ENCODE measurements at places on chromosomes 5 and 9.

- DNase-seq = no peak
These were observed 205.0 kb downstream of the CRB2 start for GRCh38 chr9:123561046-123561445.

- no peak for DNase-seq
These were observed 48.4 kb upstream of the FUBP3 start for GRCh38 chr9:130530938-130531337.

DNA sequence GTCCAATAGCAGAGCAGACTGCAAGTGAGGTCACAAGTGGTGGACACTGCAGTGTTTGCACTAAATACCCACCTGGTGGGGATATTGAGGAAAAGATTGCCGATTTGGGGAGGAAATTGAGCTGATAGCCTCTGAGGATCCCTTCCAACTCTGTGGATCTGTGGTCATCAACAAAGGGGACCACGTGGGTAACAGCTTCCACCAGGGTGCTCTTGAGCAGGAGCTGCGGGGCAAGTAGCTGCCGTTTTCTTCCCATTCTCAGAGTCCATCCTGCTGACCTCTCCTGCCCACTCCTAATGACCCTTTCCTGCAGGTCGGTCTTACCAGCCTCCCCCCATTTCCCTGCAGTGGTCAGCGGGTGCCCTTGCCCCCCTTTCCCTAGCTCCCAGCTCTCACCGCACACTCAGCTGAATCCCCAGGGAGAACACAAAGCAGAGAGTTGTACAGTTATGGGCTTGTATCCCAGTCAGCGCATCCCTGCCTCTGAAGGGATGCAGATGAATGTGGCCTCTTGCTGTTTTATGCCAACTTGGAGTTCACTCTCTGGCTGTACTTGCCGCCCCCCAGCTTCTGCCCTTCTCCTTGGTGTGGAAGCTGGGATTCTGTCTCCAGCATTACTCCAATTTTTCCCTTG is 18.0 kb downstream of the DAPK1 start:
- DNase-seq = no peak

- no peak for DNase-seq
These were observed 135.9 kb downstream of the GADD45G start for GRCh38 chr9:89740722-89741121.

DNA sequence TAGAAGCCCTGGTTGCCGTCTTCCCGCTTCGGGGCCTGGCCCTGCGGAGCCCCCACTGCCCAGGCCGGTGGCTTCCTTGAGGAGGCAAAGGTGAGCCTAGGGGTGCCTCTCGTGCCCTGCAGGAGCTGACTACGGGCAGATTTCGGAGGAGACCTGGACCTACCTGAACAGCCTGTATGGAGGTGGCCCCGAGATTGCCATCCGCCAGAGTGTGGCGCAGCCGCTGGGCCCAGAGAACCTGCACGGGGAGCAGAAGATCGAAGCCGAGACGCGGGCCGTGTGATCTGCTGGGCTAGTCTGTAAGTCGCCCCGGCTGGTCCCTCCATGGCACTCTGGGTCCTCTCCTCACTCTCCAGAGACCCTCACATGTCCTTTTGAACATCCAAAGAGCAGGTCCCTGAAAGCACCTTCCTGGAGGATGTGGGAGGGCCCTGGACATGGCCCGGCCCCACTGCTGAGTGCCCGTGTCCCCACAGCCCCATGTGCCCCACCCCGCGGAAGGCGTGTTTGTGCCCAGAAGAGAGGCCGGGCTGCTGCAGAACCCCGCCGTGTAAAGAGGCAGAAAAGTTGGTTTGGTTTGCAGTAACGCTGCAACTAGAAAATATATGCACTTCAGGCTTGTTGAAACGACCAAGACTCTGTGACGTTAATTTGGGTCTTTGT is 44.9 kb downstream of the USP20 start:
- no peak for DNase-seq

DNA sequence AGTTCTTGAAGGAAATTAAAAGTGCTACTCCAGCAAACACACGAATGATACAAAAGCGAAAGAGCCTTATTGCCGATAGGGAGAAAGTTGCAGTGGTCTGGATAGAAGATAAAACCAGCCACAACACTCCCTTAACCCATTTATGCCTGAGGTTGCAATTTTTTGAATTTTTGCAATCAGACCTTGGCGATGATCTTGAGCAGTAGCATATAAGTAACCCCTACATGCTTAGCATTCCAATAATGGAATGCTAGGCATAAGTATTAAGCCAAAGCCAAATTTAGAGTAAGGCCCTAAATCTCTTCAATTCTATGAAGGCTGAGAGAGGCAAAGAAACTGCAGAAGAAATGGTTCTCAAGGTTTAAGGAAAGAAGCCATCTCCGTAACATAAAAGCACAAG is 153.5 kb downstream of the SLC28A3 start:
- no peak for DNase-seq

DNA sequence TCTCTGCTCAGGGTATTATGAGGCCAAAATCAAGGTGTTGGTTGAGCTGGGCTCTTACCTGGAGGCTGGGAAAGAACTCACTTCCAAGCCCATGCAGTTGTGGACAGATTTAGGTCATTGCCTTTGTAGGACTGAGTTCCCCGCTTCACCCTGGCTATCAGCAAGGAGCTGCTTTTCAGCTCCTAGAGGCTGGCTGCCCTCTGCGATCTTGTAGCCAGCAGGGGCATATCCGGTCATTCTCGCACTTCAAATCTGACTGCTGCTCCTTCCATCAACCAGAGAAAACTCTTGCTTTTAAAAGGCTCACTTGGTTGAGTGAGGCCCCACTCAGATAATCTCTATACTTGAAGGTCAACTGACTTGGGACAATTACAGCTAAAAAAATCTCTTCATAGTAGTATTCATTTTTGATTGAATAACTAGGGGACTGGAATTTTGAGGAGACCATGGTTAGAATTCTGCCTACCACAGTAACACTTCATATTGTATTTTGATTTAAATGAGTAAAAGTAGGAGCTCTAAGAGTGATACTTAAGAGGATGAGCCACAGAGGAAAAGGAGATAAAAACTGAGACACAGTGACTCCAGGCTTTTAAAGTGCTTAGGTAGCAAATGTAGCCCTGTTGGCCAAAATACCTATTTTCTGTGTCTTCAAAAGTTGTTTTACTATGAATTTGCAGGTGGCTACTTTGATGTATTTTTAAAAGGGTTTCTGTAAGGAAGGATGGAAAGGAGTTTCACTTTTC is 137.4 kb downstream of the CD180 start:
- DNase-seq = no peak

DNA sequence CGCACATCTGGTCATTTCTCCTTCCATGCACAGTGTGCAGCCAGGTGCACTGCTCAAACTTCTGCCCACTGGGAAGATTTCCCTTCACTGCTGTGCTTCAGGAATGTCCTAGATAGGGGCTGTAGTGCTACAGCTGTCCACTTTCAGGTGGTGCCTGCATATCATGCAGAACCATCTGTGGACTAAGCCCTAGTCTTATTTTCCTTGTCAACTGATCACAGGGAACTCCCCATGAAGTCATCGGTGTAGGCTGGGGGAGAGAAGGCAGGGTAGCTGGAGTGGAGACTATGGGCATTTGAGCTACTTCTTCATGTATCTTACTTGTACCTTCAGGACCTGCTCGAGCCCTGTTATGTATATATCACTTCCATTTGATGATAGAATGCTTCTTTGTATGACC is 150.9 kb upstream of the PLCXD3 start:
- no peak for DNase-seq

DNA sequence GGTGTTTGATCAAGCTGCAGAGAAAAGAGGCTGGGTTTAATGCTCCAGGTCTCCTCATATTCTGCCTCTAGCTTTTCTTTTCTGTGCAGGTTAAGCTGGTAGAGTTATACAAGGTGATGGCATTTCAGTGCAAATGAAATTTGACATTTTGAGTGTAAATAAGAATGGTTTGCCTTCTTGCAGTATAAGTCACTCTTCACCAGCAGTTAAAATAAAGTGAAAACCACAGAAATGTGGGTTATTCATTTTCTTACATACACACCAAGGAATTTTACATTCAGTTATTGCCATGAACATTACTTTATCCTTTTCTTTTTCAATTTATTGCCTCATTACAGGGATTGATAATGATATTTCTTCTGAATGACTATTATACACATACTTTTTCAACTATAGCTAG is 337.5 kb upstream of the PCSK5 start:
- no peak for DNase-seq

GRCh38 chr5:116137544-116138378 is 52.9 kb downstream of the COMMD10 start:
- peak; percentile 73 for DNase-seq

- no peak for DNase-seq
These were observed 48.1 kb downstream of the TENT4A start for GRCh38 chr5:6761333-6761732.

DNA sequence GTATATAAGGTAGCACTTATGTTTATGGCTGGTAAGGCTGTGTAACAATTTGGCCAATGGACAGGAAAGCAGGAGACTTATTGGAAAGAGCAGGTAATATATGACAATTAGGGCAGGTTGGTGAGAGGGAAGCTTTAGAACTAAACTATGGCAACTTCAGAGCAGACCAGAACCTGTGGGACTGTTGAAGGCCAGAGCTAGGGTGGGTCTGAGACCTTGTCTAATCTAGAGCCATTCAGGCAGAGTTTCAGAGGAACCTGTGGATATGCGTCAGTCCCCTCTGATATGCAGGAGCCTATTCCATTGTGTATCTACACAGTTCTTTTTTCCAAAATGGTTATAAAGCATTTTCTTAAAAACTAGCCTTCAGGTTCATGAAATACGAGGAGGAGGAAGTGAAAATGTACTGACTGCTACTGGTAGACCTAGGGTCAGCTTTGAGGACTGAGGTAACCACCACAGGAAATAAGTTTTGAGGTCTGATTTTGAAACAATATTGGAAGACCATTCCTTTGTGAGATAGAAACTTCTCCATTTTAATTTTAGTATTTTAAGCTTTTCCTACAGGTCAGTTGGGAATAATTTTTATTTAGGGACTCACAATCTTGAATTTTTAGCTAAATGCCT is 37.6 kb downstream of the ELL2 start:
- no peak for DNase-seq

GRCh38 chr5:127056896-127057295 is 16.4 kb downstream of the C5orf63 start:
- DNase-seq = no peak

- DNase-seq = no peak
These were observed 102.2 kb downstream of the PARP8 start for GRCh38 chr5:50768634-50769033.

- DNase-seq = no peak
These were observed 1.2 kb upstream of the VPS13A start for GRCh38 chr9:77176106-77176505.

GRCh38 chr5:158368686-158369085 is 509.7 kb upstream of the CLINT1 start:
- DNase-seq = no peak

DNA sequence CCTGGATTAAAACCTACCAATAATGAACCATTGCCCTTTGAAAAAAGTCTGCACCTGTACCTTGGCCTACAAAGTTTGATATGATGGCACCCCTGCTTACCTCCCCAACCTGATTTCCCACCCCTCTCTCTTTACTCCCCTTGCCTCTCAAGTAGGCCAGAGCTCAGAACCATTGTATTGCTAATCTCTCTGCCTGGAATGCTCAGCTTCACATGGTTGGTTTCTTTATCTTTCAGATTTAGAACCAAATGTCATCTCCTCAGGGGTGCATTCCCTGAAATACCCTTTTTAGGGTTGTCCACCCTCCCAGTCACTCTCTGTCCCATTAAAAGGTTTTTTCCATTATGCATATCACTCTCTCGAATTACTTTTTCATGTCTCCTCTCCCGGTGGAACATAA is 116.6 kb upstream of the VCAN start:
- DNase-seq = no peak

- no peak for DNase-seq
These were observed 4.2 kb downstream of the CNOT6 start for GRCh38 chr5:180498378-180498777.

- DNase-seq = no peak
These were observed 6.7 kb downstream of the CORO2A start for GRCh38 chr9:98185611-98186171.

DNA sequence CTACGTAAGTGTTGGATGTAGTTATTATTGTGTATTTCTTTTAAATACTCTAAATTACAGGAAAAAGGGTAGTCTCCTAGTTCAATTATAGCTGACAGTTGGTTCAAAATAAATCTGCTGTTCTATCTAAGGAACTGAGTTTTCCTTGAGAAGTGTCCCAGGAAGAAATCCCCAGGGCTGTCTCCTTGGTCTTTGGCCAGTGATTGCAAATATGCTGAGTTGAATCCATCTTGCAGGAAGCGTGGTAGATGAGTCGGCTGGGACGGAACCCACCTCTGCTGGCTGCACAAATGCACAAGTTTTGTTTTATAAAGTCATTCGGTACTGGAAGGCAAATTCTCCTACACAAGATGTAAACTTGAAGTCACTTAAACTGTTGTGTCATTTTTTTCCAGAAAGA is 30.2 kb upstream of the HOMER1 start:
- no peak for DNase-seq

GRCh38 chr5:151643388-151643787 is 43.3 kb downstream of the SPARC start:
- DNase-seq = no peak

- DNase-seq = no peak
These were observed 180.9 kb downstream of the NR3C1 start for GRCh38 chr5:143222287-143223231.

DNA sequence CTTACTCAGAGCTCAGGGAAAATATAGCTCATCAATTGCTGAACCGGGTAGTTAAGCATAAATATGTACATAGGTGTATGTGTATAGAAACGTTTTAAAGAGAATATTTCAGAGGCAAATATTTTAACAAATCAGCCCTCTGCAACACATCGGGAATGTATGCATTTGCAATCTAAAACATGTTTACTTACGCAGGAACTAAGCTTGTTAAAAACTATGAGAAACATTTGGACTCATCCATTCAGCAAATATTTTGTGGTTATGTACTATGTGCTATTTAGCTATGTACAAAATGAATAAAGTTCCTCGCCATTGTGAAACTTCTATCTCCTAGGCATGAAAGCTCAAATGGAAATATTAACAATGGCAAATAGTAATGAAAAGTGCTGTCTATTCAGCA is 469.9 kb downstream of the ARHGEF28 start:
- DNase-seq = no peak

DNA sequence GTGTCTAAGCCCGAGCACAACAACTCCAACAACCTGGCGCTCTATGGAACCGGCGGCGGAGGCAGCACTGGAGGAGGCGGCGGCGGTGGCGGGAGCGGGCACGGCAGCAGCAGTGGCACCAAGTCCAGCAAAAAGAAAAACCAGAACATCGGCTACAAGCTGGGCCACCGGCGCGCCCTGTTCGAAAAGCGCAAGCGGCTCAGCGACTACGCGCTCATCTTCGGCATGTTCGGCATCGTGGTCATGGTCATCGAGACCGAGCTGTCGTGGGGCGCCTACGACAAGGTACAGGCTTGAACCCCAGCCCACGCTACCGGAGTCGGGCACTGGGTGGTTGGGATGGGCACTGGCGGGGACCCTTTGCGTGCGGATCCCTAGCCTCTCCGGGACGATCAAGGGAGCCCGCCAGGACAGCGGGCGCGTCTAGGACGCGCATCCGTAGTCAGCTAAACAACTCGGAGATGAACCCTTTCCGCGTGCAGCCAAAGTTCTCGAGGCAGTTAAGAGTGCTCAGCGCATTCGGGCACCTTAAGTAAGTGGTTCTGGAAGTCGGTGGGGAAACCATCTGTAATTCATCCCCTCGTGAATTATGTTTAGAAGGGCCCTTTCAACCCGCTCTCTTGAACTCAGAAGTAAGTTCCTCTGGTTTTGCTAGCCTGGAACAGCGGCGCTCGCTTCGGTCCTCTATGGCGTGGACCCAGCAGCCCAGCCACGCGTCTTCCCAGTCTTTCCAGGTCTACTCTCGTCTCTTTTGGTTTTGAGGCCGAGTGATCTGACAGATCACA is 1.3 kb downstream of the KCNN2 start:
- DNase-seq = no peak

- DNase-seq = no peak
These were observed 22.2 kb downstream of the SCAI start for GRCh38 chr9:125121146-125121545.
